ENCODE measurements at places on chromosomes 2 and 18.

DNA sequence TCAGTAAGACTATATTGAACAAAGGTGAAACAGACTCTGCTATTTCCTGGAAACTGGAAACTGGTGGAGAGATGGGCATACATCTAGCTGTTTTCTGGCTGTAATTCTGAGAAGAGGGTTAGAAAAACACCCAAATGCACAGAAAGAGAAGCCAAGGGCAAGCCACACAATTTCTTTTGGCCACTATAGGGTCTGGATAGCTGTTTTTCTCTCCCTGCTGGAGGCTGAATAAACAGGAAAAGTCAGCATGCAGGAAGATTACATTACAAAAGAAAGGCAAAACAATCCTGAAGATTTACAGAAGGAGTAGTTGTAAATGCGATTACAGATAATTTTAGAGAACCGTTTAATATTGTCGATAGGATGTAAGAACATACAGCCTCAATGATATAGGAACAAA lies 186.2 kb upstream of the REG3G start:
- DNase-seq, result no peak

DNA sequence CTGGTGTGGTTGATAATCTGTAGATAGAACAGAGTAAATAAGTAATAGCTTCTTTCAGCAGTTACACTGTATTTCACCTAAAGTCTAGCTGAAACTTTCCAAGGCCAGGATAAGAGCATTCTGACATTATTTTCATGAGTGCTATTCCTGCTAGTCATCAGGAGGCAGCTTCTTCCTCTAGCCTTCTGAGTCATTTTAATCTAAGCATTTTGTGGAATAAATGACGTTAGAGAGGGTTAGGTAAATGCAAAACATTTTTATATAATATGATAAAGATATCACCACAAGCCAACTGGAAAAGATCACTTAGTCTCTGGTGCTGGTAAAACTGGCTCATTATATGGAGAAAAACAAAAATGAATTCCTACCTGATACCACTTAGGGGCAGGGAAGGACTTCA lies 138.5 kb downstream of the MEP1B start:
- DNase-seq, result no peak

DNA sequence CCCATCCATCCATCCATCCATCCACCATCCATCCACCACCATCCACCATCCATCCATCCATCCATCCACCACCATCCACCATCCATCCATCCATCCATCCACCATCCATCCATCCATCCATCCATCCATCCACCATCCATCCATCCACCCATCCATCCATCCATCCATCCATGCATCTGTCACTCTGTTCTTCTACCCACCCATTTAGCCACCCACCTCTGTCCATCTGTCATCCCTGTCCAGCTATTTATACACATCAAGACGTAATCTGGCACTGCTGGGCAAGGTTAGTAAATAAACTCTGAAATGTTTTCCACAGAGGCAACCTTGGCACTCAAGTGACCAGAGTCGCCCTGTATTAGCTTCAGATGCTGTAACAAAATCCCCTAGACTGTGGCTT lies 120.9 kb downstream of the RTP5 start:
- no peak for DNase-seq

- no peak for DNase-seq
Measured at GRCh38 chr2:200171731-200172482, 134.6 kb upstream of the SPATS2L start.

DNA sequence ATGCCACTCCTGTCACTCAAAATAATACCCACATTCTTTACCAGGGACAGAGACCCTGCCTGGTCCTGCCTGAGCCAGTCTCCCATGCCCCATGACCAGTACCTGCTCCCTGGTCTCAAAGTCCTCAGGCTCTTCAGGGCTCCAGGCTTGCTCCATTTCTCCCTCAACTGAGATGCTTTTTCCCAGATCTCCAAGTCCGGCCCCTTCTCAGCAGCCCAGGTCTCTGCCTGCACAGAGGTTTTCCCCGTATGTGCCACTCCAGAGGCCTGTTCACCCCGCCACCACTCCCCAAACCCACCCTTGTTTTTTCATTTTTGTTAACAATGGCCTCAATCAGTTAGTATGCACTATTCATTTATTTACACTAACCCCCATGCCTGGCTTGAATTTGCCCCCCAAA lies 499.5 kb upstream of the MYT1L start:
- DNase-seq, result no peak

DNA sequence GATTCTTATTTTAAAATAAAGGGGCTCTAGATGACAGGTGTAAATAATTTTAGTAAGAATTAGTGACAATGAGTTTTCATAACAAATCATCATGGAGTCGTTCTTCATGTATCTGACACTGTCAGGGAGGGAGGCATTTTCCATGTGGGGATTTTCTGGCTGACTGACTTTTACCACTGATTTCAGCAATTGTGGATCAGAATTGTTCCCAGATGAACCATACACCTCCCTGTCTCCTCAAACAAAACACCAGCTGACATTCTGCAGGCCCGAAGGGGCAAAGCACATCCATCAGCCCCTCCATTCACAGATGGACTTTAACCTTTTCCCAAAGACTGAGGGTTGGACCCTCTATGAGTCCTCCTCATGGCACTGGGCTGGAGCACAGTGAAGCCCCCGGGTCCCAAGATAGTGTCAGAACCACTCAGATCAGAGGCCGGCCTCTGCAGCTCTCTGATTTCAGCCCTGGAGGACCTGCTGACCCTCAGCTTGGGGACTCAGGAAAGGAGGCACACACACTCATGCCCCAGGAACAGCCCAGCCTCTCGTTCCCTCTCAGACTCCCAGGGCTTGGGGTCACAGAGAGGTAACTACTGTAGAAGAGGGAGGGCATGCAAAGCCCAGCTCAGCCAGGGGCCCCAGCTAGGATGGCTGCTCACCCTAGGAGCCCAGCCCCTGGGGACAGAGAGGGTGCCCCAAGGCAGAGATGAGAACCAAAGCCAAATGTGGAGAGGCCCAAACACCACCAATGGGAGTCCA lies 43.2 kb upstream of the LOXHD1 start:
- DNase-seq, result no peak

- no peak for DNase-seq
Measured at GRCh38 chr2:10415048-10415447, 33.1 kb downstream of the ODC1 start.

- DNase-seq, result no peak
Measured at GRCh38 chr2:236209535-236209934, 41.3 kb upstream of the GBX2 start.

DNA sequence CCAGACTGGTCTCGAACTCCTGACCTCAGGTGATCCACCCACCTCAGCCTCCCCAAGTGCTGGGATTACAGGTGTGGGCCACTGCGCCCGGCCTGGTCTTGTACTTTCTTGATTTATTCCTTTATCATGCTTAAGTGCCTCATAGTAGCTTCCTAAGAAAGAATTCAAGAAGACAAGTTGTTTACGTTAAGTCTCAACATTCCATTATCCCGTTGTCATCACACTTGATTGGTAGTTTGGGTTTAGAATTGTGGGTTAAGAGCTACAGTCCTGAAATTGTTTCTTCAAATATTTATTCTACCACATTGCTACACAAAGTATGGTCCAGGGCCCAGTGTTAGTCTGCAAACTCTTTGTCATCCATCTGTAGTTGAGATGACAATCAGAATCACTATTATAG lies 194.0 kb downstream of the VWC2L start:
- no peak for DNase-seq

DNA sequence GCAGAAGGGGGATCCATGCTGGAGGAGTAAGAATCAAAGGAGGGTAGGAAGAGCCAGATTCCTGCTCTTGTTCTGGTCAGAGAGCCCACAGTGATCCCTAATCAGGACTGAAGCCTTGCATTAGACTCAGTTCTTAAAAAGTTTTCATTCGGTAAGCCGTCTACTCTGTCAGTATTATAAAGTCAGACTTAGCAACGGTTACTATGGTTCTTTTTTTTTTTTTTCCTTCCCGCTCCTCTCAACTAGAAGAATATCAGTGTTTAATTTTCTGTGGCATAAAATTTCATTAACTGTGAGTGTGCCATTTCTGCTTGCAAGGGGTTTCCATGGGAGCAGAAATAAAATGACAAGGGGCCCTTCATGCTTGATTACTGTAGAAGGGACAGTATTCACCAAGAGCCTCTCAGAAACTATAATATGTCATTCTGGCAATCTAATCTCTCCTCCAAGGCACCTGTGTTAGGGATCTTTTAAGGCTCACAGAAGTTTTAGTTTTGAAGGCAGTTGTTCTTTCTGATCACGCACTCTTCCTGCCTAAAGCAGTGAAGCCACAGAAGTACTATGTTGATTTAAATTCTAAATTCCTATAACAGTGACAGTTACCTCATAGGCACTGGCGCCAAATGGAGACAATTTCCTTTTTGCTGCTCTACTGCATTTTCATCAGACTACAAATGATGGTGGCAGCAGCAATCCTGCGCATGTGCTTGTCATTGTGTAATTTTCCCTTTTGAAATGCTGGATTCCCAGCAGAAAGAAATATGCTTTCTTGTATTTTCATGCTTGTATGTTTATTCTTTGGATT lies 57.0 kb downstream of the OSBPL6 start:
- no peak for DNase-seq

All from CD4-positive, alpha-beta T cell treated with Interferon alpha-2 for 1 hour (primary cell).